ENCODE measurements at places on chromosomes 1 and 21.
A peak's percentile ranks its signal among the peaks of the same experiment; 100 is the strongest.

DNA sequence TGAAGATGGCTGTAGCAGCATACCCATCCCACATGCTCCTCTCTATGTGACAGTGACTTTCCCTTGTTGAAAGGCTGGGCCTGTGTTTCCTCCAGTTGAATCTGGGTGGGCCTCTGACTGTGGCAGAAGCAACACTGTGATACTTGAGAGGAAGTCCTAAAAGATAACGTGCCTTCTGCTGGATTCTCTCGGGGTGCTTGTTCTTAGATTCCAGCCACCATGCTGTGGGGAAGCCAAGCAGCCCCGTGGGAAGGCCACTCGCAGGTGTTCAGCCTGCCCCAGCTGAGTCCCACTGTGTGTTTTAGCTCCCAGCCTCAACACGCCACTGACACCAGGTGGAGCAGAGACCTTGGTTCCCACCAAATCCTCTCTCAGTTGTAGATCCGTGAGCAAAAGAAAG is 31.5 kb downstream of the TRAPPC10 start:
- no peak for DNase-seq

GRCh38 chr1:193558491-193559028 is 372.1 kb upstream of the B3GALT2 start:
- no peak for DNase-seq

GRCh38 chr21:17819114-17819876 is at the start of gene C21orf91:
Gene C21orf91 (minus strand): TSS chr21:17819356. CDS start chr21:17818318, 1,038 bp downstream.
- DNase-seq = peak; percentile 81

DNA sequence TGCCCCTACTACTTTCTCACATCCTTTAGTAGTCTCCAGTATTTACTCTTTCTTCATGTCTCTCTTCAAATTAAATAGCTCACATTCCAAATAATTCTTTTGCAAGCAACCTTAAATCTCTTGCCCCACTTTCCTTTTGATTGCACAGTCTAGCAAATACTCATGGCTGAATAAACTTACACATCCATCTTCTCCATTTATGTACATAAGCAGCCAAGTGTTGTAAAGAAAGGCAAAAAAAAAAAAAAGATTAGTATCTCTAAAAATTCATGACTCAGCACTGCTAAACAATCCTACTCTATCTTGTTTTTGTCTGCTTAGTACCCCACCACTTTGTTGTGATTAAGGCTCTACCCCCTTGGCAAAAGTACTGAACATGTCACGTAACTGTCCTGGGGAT is 42.6 kb downstream of the F13B start:
- no peak for DNase-seq

GRCh38 chr1:114009393-114009792 is 30.1 kb downstream of the OLFML3 start:
- no peak for DNase-seq

DNA sequence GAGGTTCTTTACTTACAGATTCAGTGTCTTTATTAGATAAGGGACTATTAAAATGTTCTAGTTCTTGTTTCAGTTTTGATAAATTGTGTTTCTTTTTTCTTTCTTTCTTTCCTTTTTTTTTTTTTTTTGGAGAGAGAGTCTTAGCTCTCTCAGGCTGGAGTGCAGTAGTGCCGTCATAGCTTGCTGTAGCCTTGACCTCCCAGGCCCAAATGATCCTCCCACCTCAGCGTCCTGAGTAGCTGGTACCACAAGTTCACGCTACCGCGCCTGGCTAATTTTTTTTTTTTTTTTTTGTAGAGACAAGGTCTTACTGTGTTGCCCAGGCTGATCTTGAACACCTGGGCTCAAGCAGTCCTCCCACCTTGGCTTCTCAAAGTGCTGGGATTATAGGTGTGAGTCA is 76.6 kb downstream of the TMEM200B start:
- no peak for DNase-seq

Measured in HuH-7 (cell line).